ENCODE measurements at places on chromosomes 7 and 10. TPM values are rescaled to one million over a fixed set of nuclear protein-coding genes. Genes with fewer than 3 reads are reported as not detected.

GRCh38 chr7:130400120-130400572 is 19.9 kb downstream of the CPA1 start:
- peaks cover 6% of the 10 kb centered on the region for H3K4me1 ChIP-seq
- peak overlapping the region; percentile 13 for H3K27ac ChIP-seq
- no peak for DNase-seq
- H3K36me3 ChIP-seq: no peaks in the 10 kb centered on the region
- no peaks in the 10 kb centered on the region for H3K27me3 ChIP-seq

- H3K27ac ChIP-seq: no peak overlapping the region
- H3K27me3 ChIP-seq: no peaks in the 10 kb centered on the region
- H3K4me3 ChIP-seq: no peak overlapping the region
- DNase-seq: no peak
These were observed 165.5 kb downstream of the NOC3L start for GRCh38 chr10:94197241-94197640.

- no peaks in the 10 kb centered on the region for H3K4me1 ChIP-seq
- H3K36me3 ChIP-seq: no peaks in the 10 kb centered on the region
- H3K27ac ChIP-seq: no peak overlapping the region
- H3K4me3 ChIP-seq: no peak overlapping the region
- DNase-seq: no peak
These were observed 5.9 kb upstream of the HTR5A start for GRCh38 chr7:155064186-155064585.

GRCh38 chr7:149496642-149497391 is 792 bp downstream of the ZNF746 start:
- H3K27ac ChIP-seq: peak overlapping the region; percentile 80
- H3K4me3 ChIP-seq: peak overlapping the region; percentile 73
- H3K36me3 ChIP-seq: no peaks in the 10 kb centered on the region
- H3K27me3 ChIP-seq: no peaks in the 10 kb centered on the region
- H3K4me1 ChIP-seq: peaks cover 34% of the 10 kb centered on the region

IPMK gene
- 4.7 TPM for total RNA-seq

RPEL1 gene
- 0.13 TPM for total RNA-seq

DNA sequence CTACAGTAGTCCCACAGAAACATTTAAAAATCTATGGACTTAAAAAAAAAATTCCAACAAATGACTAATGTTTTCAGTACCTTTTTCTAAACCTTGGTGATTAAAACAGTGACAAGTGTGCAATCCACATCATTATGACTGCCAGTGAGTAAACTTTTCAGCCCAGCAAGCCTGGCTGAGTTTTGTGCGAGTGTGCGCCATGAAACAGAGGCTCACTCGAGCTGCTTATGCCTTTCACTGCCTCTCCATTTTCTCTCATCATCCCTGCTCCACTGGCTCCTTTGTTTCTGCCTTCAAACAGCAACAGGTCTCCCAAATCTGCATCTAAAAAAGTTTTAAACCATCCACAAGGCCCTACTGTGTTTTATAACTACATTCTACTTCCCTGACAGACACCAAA is 105.8 kb downstream of the USP6NL start:
- no peaks in the 10 kb centered on the region for H3K27me3 ChIP-seq
- H3K36me3 ChIP-seq: no peaks in the 10 kb centered on the region
- no peak overlapping the region for H3K27ac ChIP-seq

DNA sequence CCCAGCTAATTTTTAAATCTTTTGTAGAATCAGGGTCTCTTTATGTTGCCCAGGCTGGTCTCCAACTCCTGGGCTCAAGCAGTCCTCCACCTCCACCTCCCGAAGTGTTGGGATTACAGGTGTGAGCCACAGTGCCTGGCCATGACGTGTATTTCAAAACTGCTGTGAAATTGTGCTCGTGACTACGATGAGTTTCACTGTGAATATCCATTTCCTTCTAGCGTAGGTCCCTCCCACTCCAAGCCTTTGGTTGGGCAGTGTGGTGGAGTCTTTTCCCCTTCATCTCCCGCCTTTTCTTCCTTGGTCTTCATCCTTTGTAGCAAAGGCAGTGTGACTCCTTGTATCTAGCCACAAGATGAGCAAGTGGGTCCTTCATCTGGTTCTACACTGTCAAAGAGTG is 56.2 kb downstream of the CUL1 start:
- no peaks in the 10 kb centered on the region for H3K27me3 ChIP-seq
- H3K4me1 ChIP-seq: no peaks in the 10 kb centered on the region
- H3K4me3 ChIP-seq: no peak overlapping the region
- DNase-seq: no peak
- no peak overlapping the region for H3K27ac ChIP-seq
- H3K36me3 ChIP-seq: no peaks in the 10 kb centered on the region

- H3K27me3 ChIP-seq: no peaks in the 10 kb centered on the region
- H3K4me3 ChIP-seq: no peak overlapping the region
- DNase-seq: no peak
- no peaks in the 10 kb centered on the region for H3K36me3 ChIP-seq
- H3K27ac ChIP-seq: no peak overlapping the region
- H3K4me1 ChIP-seq: no peaks in the 10 kb centered on the region
These were observed 961.6 kb upstream of the LRRTM3 start for GRCh38 chr10:65964205-65964604.

DNA sequence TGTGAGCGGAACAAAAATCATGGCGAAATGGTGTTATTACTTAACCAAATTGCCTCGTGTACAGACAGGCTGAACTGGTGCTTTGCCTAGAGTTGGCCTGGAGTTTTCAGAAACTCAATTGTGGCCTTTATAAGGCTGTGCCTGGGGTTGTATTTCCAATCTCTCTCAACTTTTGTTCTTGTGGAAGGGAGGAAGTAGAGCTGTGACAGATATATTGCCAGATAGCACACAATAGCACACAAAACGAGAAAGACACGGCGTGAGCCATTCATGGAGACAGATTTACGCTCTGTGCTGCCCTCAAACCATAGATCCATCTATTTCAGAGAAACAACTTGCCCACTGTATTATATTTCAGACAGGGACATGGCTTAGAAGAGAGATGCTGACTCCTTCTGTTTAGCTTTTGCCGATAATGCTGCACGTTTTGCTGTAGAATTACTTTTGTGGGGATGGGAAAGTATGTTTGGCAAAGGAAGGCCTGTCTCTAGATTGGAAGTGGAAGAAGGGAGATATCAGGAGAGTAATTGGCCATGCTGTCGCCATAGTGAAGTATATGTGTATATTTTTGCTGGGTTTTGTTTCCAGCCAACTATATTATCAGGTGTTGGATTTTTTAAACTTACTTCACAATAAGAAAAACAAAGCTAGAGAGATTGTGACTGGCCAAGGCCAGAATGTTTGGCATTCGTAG is 80.4 kb downstream of the AUTS2 start:
- no peaks in the 10 kb centered on the region for H3K27me3 ChIP-seq
- no peaks in the 10 kb centered on the region for H3K4me1 ChIP-seq
- no peak overlapping the region for H3K27ac ChIP-seq
- no peak for DNase-seq

STRIP2 gene
- 4.4 TPM for total RNA-seq

DNA sequence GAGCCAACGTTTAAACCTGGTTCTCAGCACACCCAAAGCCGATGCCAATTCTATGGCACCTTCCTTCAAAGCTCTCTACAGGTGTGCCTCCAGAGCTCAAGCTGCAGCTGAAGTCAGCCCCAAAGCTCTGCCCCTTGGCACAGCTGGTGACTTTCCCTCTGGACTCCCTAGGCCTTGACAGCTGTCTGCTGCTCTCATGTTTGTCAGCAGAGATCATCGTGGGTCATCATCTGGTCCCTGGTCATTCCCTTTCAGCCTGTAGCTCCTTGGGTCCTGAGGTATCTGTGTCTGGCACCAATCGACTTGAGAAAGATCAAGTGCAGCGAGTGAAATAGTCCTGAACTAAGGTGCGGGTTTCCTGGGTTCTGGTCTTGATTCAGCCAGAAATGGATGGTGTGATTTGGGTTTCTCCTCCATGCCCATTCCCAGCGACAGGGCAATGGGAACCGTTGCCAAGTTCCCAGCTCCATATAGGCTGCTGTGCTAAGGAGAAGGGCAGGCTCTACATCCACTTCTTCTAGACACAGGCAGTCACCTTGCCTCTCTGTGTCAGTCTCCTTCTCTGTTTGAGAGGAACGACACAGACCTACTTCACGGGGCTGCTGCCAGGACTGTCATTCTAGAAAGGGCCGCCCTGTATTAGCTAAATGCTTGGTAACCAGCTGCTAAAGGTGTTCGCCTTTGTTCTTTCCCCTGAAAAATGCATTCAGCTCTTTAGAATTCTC is 3.6 kb downstream of the PKD1L1 start:
- H3K27ac ChIP-seq: no peak overlapping the region
- H3K36me3 ChIP-seq: no peaks in the 10 kb centered on the region
- no peak for DNase-seq
- peaks cover 41% of the 10 kb centered on the region for H3K4me1 ChIP-seq
- H3K27me3 ChIP-seq: no peaks in the 10 kb centered on the region

FBXL15 gene
- 17.4 TPM for total RNA-seq

DNA sequence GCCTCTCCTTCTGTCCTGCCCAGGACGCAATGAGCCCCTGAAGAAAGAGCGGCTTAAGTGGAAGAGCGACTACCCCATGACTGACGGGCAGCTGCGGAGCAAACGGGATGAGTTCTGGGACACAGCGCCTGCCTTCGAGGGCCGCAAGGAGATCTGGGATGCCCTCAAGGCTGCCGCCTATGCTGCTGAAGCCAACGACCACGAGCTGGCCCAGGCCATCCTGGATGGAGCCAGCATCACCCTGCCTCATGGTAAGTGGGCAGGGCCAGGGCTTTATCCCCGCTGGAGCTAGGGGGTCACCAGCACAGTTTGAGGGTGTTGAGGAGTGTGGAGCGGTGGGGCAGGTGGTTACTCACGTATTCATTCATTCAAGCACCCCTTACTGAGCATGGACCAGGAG is 4.7 kb upstream of the ANKRD2 start:
- no peaks in the 10 kb centered on the region for H3K27me3 ChIP-seq
- peaks cover 9% of the 10 kb centered on the region for H3K4me1 ChIP-seq
- no peak overlapping the region for H3K27ac ChIP-seq
- no peaks in the 10 kb centered on the region for H3K36me3 ChIP-seq
- no peak overlapping the region for H3K4me3 ChIP-seq

PTPRN2 gene
- 4.0 TPM for total RNA-seq

PIK3CG gene
- total RNA-seq: 13.2 TPM

ANKRD2 gene
- 1.3 TPM for total RNA-seq

GRCh38 chr10:61406242-61406641 is 46.9 kb downstream of the TMEM26 start:
- no peaks in the 10 kb centered on the region for H3K27me3 ChIP-seq
- DNase-seq: no peak
- H3K4me3 ChIP-seq: no peak overlapping the region
- no peak overlapping the region for H3K27ac ChIP-seq

GRCh38 chr7:128352153-128352537 is 8.4 kb upstream of the RBM28 start:
- H3K27ac ChIP-seq: no peak overlapping the region
- peaks cover 17% of the 10 kb centered on the region for H3K4me1 ChIP-seq
- no peaks in the 10 kb centered on the region for H3K36me3 ChIP-seq
- peaks cover 26% of the 10 kb centered on the region for H3K27me3 ChIP-seq
- DNase-seq: peak; percentile 44

ANKRD61 gene
- total RNA-seq: 0.29 TPM

LRRC4 gene
- total RNA-seq: 5.7 TPM

DNA sequence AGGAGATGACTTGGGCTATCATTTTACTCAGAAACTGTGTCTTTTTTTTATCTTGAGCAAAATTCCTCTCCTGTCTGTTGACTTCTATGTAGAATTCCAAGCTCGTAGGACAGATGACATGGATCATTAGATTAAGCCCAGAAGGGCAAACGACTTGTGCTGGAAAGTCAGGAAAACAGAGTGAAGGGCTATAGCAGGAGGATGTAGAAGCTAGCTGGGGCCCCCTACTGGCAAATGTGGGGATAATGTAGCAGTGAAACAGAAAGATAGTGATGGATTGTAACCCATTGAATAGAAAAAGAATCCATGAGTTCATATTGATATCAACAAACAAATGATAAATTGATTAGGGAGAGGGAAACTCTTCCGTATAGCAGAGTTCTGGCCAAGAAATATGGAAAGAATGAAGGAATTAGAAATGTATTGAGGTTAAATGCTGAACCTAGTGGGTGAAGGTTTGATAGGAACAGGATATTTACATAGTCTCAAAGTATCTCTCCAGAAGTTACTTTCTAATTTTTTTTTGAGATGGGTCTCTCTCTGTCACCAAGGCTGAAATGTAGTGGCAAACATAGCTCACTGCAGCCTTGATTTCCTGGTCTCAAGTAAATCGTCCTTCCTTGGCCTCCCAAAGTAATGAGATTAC is 103.6 kb downstream of the LYZL1 start:
- H3K4me3 ChIP-seq: no peak overlapping the region
- H3K4me1 ChIP-seq: no peaks in the 10 kb centered on the region
- no peak overlapping the region for H3K27ac ChIP-seq
- no peaks in the 10 kb centered on the region for H3K27me3 ChIP-seq
- DNase-seq: peak; percentile 61

DNA sequence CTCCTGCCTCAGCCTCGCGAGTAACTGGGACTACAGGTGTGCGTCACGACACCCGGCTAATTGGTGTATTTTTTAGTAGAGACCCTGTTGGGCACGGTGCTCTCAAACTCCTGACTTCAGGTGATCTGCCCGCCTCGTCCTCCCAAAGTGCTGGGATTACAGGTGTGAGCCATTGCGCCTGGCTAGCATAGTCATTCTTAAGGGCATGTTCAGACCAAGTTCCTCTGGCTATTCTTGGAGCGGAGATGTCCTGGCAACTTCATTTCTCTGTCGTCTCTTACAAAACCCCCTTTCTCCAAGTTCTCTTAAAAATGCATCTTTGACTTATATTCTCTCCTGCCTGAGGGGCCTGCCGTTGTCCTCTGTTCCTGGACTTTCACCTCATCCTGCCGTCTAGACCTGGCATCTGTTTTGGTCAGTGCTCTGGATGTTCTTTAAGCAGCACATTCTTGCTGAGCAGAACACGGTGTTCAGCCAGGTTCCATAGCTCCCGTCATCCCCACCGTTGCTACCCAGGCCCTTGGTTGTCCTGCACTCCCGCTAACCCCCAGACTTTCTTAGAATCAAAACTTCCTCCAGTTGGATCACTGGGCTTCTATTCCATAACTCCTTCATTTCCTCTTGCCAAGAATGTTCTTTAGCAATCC is 509.9 kb upstream of the GALNT17 start:
- H3K27me3 ChIP-seq: no peaks in the 10 kb centered on the region
- no peaks in the 10 kb centered on the region for H3K36me3 ChIP-seq
- no peak overlapping the region for H3K4me3 ChIP-seq
- H3K27ac ChIP-seq: no peak overlapping the region

NKX2-3 gene
- total RNA-seq: not detected

SERPINE1 gene
- 59.4 TPM for total RNA-seq

PDK4 gene
- total RNA-seq: 56.6 TPM

- no peaks in the 10 kb centered on the region for H3K27me3 ChIP-seq
- H3K4me3 ChIP-seq: no peak overlapping the region
- no peak for DNase-seq
- no peaks in the 10 kb centered on the region for H3K4me1 ChIP-seq
- no peak overlapping the region for H3K27ac ChIP-seq
These were observed 36.9 kb downstream of the MEIG1 start for GRCh38 chr10:14995964-14996565.

CAMK2B gene
- total RNA-seq: 0.18 TPM

ITPRID1 gene
- 0.60 TPM for total RNA-seq

All from left lung (tissue), 14 donors.